CD4-positive, alpha-beta memory T cell (primary cell): ENCODE measurements at places on chromosomes 1 and 21. TPM values are rescaled to one million over a fixed set of nuclear protein-coding genes. Genes with fewer than 3 reads are reported as not detected.

DNA sequence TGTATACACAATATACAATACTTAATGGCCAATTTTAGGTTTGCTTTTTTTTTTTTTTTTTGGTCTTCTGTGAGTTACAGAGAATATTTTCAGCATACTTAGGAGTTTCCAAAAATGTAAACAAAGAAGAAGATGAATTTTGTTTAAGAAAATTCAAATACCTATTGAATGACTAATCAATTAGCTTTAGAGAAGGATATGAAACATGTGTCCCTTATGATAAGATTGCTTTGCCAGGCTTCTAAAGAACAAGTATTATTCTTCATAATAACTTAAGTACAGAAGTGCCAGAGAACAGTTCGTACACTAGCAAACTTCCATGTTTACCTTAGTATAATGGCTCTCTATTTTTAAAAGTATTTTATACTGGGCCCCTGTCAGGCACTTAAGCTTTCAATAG, 1191.0 kb upstream of the NCAM2 start:
- DNase-seq, result no peak

DNA sequence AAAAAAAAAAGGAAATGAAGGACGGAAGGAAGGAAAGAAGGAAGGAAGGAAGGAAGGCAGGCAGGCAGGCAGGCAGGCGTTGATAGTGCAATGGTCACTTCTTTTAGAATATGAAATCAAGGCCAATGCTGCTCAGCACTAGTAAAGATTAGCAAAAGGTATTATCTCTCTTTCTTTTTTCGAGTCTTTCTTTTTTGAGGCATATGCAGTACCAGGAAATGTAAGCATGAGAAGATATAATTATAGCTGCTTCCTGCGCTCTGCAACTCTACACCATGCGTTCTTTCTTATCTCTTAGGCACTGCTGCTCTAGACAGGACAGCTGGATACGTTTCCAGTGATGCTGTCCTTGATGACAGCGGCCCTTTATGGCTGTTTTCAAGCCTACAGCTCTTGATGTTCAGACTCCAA, 1512.5 kb upstream of the B3GALT2 start:
- no peak for DNase-seq

- peak; percentile 32 for DNase-seq
Measured at GRCh38 chr1:200128944-200129879, 101.7 kb downstream of the NR5A2 start.

- DNase-seq, result no peak
Measured at GRCh38 chr21:35095859-35096291, 46.8 kb upstream of the RUNX1 start.

- no peak for DNase-seq
Measured at GRCh38 chr1:214658785-214659184, 55.8 kb downstream of the CENPF start.

DNA sequence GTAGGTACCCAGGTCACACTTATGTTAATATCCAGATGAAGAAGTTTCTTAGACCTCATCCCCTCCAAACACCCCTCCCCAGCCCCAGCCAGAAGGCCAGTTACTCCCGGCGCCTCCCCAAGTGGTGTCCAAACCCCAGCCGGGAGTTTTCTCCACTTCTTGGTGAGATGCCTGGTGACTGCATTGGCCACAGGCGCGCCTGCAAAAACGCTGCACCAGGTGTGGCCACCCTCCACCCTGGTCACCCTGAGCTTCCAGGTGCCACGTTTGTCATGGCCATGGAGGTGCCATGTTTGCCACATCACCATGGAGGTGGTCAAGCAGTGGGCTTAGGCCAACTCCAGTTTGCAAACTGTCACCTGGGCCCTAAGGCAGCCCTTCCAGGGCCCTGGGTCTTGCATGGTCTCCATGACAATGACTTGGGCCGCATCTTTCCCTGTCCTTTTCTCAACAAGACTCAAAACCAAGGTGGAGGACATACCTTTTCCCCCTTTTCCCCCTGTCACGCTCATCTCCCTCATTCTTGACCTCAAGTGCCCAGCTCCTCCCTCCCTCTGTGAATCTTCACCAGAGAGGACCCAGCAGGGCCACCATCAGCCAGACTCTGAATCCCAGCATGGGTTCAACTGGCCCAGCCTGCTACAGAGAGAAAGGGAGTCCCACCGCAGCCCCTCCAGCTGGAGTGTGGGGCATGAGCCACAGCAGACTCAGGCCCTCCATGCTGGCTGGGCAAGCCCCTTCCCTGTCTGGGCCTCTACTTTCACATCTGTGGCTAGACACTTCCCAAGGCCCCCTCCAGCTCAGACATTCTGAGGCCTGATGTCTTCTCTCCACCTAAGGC, 125.9 kb upstream of the ZBTB40 start:
- no peak for DNase-seq

- no peak for DNase-seq
Measured at GRCh38 chr1:23013657-23014056, 2.0 kb downstream of the TEX46 start.

GRCh38 chr1:61743716-61744580, 1.7 kb downstream of the PATJ start:
- DNase-seq, result no peak

GRCh38 chr21:25656412-25656811, 17.4 kb downstream of the JAM2 start:
- DNase-seq, result no peak

GRCh38 chr1:150207281-150207971, 28.5 kb downstream of the ANP32E start:
- DNase-seq, result no peak

DNA sequence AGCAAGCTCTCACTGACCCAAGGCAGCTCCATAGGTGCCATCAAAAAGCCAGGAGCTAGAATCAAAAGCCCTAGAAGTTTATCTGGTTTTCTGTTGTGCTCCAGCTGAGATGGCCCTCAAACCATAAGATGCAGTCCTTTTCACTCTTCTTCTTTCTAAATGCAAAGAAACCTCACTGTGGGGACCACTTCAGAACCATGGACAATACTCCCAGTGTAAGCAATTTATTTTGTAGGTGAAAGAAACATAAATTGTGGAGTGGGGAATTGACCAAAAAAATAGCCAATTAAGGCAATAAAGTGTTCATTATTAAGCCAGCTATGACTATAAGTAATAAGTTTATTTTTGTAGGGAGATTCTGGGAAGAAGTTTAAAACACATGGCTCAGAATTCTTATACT, 1399.9 kb downstream of the PLA2G4A start:
- DNase-seq, result no peak

GRCh38 chr1:224329484-224329841, 509 bp downstream of the NVL start:
- no peak for DNase-seq

DNA sequence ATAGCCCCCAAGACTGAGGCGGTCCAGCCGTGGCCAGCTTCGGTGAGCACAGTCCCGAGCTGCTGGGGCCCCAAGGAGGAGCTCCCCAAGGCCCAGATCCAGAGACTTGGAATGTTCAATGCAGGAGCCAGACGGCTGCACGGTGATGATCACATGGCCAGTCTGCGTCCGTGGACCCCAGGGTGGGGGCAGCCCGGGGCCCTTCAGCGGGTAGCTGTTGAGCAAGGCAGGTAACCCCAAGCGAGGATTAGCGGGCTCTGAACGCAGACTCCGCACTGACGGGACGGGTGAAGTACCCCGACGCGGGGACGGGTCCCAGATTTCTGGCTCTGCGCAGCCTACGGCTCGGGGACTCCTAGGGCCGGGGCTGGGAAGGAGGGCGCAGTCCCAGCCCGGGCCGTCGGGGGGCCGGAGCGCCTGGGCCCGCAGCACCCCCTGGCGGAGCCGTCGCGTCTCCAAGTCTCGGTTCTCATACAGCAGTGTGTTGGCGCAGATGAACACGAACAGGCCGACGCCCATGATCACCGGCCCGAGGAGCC, 2.7 kb downstream of the TMEM200B start:
- peak; percentile 62 for DNase-seq

DNA sequence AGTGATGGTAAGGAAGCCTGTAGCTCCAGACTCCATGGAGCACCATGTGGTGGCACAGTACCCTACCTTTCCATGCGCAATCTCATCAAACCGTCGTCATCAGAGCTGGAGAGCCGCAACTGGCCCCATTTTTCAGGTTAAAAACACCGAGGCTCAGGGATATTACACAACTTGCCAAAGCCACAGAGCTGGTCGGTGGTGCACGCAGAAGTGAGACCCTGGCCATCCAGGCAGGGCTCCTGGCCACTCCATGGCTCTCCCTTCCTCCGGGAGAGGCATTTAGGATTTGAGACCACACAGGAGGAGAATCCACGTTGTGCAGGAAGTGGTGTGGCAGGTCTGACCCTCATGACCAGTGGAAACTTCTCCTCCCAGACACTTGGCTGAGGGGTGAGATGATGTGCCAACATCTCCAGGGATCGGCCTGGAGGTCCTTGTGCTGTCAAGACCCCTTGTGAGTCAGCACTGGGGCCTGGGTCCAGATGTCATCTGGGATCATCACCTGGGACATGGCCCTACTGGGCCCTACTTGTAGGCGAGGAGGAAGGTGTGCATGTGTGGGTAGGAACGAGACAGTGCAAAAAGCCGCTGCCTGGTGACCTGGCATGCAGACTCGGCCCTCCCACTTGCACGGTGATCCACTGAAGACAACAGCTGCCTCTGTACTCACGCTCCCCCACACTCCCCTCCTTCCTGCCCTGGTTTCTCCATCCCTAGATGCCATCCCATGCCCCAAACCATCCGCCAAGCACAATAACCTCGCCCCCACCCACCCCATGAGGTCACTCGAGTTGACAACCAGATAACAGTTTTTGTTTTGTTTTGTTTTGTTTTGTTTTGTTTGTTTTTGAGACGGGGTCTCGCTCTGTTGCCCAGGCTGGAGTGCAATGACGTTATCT, 10.4 kb downstream of the TFF3 start:
- no peak for DNase-seq

DNA sequence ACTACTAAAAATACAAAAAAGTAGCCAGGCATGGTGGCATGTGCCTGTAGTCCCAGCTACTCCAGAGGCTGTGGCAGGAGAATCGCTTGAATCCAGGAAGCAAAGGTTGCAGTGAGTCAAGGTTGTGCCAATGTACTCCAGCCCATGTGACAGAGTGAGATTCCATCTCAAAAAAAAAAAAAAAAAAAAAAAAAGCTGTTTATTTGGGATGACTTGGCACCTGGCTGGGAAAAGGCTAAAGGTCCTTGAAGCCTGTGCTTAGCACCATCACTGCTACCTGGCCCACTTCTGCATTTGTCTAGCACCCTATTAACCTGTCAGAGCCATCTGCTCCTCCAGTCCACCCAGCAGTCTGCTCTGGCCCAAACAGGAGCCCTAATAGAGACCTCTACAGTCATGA, 25.0 kb downstream of the PRDX6 start:
- no peak for DNase-seq

GRCh38 chr21:43374228-43374885, 52.6 kb downstream of the SIK1 start:
- no peak for DNase-seq

DNA sequence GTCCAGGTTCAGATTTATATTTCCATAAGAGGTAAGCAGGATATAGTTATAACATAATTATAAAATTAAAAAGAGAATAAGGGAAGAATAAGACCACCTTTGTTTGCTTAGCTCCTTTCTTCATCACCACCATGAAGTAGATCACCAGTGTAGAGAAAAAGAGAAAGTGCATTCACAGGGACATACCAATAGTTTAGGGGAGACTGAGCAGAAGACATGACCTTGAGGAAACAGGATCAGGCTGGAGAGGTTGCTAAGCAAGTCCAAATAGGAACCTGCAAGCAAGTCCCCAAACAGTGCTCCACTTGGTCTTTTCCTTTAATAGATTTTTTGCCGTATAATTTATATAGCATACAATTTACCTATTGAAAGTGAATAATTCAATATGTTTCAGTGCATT, 63.0 kb downstream of the KCNT2 start:
- no peak for DNase-seq

DNA sequence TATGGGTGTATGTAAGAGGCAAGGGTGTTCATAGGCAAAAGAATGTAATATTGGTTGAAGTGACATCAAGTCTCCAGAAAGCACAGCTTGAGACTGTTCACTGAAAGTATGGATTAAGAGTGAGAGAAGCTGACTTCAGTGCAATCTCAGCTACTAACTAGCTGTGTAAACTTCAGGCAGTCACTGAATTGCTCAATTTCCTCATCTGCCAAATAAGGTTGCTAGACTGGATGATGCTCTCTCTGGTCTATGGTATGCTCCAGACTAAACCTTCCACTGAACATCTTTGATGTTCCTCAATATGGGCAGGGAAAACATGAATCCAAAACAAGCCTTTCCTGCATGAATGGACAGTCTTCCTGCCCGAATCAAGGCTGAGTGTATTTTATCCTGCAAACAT, 111.8 kb upstream of the USH2A start:
- DNase-seq, result no peak

DNA sequence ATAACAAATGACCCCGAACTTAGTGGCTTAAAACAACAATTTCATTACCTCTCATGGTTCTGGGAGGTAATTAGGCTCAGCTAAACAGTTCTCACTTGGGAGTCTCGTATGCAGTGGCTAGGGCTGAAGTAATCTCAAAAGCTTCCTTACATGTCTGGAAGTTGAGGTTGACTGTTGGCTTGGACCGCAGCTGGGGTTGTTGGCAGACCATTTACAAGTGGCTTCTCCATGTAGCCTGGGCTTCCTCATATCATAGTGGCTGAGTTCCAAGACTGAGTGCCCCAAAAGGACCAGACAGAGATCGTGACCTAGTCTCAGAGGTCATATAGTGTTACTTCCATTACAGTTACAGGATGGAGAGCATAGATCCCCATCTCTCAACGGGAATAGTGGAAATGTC, 2.4 kb upstream of the POGZ start:
- DNase-seq, result no peak

- DNase-seq, result no peak
Measured at GRCh38 chr1:160112357-160112756, 3.2 kb upstream of the ATP1A2 start.

GRCh38 chr1:68319907-68320306, 87.6 kb upstream of the WLS start:
- no peak for DNase-seq

DNA sequence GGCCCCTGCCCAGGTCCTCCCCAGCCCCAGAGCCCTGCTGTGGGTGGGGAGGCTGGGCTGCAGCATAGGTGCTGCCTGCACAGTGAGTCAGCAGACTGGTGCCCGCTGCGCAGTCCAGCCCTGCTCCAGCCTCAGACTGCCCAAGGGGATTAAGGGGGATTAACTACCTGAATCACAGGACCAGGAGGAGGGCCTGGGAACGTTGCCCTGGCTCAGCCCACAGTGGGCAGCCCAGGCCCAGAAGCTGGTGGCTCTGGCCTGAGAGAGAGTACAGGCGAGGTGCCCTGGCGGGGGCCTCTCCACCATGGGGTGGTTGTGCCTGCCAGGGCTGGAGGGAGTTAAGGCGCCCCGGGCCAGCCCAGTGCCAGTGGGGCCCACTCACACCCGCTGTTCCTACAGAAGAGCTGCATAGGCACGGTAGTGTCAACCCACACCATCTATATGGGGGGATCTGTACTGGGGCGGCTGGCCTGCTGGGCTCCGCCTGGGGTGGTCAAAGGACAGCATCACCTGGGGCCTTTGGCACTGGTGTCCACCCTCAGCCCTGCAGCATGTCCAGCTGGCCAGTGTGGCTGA, 2.3 kb downstream of the OBSCN start:
- no peak for DNase-seq

Gene OR2T29
- polyA plus RNA-seq, result not detected

Gene IGSF3
- not detected for polyA plus RNA-seq

Gene ANKRD35
- 0.34 TPM for polyA plus RNA-seq

Gene C4BPA
- polyA plus RNA-seq, result not detected

Gene ARMH1
- polyA plus RNA-seq, result 30.4 TPM

Gene GCSAML
- polyA plus RNA-seq, result not detected

Gene GPR161
- polyA plus RNA-seq, result 0.09 TPM

Gene TARBP1
- 10.0 TPM for polyA plus RNA-seq

Gene CR1
- 4.1 TPM for polyA plus RNA-seq

Gene HCRTR1
- polyA plus RNA-seq, result not detected
